A172 (cell line): ENCODE measurements at places on chromosomes 1 and 21.

- DNase-seq: no peak
Observed at GRCh38 chr1:157411064-157411463, 141.3 kb downstream of the FCRL5 start.

GRCh38 chr1:77024500-77024899, 157.2 kb downstream of the ST6GALNAC5 start:
- DNase-seq: no peak

- no peak for DNase-seq
Observed at GRCh38 chr1:60833173-60833572, 249.2 kb upstream of the NFIA start.

DNA sequence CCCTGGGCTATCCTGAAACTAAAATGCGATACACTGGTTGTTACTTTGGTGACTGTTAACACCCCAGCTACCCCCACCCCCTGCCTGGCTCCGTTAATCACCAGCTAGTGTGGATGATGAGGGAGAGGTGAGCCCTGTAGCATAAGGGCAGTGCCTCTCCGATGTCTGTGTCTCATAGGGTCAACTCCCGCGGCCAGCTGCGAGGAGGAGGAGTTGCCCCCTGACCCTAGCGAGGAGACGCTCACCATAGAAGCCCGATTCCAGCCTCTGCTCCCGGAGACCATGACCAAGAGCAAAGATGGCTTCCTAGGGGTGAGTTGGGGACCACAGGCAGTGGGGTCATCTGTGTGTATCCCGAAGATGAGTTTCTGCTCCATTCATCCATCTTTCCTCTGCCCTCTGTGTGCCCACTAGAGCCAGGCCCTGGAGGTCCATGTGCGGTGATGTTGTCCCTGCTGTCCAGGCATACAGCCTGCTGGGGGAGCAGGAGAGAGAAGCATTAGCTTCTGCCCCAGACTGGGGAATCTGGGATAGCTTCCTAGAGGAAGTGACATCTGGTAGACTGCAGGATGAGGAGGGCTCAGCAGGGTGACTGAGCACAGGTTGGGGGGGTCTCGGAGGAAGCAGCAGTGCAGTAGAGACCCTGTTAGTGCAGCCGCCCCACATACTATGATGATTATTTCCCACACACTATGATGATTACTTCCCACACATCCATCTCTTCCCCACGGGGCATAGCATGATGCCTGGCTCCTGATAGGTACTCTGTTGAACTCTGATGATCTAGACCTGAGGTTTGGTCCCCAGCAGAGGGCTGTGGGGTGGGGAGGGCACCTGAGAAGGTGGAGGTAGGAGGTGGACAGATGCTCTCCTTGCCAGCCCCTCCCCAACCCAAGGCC, 5.2 kb downstream of the SELENON start:
- no peak for DNase-seq

GRCh38 chr1:37951041-37951782, 4.4 kb upstream of the INPP5B start:
- DNase-seq: no peak

DNA sequence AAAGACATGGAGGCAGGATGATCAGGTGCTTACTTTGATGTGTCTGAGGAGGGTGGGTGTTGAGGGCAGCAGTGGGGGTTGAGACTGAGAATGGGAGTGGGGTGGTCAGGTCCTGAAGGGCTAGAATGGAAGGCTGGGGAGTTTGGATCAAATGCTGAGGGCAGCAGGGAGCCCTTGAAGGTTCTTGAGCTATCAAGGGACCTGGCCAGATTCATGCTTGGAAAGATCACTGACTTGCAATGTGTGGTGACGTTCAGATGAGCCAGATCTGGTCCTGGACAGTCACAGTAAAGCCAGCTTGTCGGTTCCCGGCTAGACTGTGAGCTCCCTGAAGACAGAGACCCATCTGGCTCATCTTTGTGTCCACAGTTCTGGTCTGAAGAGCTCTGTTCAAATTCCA, 3.8 kb downstream of the EPHB2 start:
- no peak for DNase-seq
